ENCODE measurements at places on chromosomes 3 and 15.

GRCh38 chr3:96813820-96814650, at the start of gene EPHA6:
Gene EPHA6 (plus strand): TSS chr3:96814594.
- DNase-seq: no peak

DNA sequence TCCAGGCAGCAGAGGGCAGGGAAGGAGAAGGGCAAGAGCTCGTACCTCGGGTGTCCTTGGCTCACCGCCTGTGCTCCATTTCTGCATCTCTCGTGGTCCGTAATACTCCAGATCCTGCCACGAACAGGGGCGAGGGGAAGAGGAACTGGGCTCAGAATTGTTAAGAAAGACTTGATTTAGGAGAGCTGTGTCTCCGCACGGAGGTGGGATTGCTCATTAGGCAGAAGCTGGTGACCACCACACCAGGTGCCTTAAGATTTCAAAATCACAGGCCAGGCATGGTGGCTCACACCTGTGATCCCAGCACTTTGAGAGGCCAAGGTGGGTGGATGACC, 37.2 kb upstream of the BDH1 start:
- no peak for DNase-seq

DNA sequence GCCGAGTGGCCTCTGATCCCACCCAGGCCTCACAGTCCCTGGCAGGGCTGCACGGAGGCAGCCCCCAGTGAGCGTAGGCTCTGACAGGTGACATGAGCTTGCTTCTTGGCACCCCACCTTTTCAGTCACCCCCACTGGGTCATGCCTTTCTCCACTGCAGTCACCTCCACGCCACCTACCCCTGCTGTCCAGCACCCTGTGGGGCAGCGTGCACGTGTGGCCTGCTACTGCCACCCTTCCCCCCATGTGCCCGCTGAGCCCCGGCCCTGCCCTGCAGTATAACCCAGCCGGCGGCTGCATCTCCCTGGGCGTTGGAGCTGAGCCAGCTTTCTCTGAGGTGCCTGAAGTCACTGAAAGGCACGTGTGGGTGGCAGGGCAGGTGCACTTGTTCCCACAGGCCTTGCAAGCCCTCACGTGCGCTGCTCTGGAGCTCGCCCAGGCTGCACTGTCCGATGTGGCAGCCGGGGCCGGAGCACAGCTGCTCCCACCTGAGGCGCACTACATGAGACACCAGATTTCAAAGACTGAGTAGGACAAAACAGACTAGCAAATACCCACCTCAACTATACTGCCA, 65.6 kb downstream of the NIPA2 start:
- DNase-seq: no peak

DNA sequence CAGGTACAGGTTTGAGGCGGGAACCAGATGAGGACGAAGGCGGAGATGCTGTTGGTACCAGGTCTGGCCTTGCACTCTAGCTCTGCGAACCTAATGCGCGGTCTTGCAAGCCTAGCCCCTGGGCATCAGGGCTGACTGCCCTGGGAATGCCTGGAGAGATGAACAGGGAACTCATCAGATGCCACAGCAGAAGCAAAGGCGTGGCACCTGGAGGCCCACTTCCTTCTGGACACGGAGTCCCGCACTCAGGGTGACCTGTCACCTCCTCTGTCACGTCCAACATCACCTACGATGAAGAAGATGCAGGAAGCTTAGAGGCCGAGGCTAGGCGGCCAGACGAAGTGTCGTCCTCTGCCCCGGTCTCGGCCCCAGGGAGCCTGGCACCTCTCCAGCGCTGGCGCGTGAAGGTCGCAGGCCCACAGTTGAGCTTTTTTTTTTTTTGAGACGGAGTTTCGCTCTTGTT, 9.4 kb downstream of the RPLP1 start:
- DNase-seq: no peak

DNA sequence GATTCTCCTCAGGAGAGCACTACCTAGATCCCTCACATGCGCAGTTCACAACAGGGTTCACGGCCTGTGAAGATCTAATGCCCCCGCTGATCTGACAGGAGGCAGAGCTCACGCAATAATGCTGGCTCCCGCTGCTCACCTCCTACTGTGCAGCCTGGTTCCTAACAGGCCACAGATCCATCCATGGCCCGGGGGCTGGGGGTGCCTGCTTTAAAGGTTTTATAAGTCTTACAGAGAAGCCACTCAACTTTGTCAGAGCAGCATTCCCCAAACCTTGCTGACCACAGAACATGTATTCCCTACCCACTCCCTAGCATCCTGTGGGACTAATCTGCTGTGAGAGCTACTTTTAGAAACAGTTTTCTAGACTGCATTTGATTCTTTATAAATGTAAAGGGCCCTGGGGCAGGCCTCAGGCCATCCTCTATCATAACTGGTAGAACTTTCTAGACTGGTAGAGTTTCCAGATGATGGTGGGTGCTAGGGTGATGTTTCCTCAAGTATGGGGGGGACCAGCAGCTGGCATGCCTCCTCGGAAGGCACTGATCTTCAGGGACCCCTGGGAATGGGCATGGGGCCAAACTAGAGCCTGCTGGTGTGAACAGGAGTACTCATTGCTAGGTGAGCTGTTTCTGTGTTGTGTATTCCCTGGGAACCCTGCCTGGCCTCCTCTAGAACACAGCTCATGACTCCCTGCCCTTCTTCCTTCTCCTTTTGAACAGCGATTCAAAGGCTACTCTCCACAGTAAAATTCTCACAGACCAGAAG, 25.7 kb upstream of the RAD18 start:
- no peak for DNase-seq

- no peak for DNase-seq
Observed at GRCh38 chr3:23835802-23836201, 30.0 kb downstream of the UBE2E1 start.

DNA sequence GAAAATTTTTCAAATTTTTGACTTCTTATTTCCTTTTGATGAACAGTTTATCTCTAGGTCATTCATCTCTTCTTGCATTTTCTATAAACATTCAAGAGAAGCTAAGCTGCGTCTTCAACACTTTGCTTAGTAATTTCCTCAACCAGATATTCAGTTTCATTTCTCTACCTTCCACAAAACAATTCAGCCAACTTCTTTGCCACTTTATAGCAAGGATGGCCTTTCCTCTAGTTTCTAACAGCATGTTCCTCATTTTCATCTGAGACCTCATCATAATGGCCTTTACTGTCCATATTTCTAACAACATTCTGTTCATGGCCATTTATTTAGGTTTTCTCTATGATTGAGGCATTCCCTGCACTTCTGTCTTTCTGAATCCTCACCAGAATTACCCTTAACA, 90.0 kb downstream of the ARIH1 start:
- no peak for DNase-seq

- no peak for DNase-seq
Observed at GRCh38 chr3:48493203-48493501, 10.8 kb downstream of the SHISA5 start.

DNA sequence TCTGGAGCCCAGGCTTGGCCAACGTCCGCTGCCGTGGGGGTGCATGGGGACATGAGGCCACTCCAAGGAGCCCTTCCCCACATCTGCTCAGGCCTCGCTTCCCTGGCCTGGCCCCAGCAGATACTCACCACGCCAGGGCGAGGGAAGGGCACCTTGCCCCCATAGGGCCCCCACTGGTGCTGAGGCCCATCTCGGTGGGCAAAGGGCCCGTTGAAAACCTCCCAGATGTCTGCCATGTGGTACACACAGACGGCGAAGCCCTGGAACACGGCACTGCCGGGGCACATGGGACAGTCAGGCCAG, 4.7 kb downstream of the SEMA3G start:
- DNase-seq: no peak

DNA sequence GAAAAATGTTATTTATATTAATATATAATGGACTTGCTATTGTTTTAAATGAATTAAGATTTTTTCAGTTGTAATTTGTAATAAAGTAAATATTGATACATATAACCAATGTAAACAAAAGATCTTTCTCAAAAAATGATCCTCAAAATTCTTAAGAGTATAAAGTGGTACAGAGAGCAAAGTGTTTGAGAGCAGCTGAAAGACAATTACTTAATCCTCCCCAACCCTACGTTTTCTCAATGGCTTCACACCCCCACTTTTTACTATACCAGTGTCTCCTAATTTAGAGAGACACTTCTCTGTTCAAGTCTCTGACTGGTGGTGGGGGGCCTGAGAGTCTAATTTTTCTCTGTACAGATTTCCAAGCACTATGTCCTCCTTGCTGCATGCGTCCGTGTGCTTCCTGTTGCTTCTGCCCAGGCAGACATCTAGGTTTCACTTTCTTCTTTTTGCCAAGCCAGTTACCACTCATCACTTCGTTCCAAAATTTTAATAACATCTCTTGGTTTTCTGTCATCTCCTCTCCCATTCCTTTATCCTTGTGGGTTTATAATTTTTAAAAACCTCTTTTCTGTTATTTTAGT, 276.3 kb upstream of the DNAJC19 start:
- no peak for DNase-seq

DNA sequence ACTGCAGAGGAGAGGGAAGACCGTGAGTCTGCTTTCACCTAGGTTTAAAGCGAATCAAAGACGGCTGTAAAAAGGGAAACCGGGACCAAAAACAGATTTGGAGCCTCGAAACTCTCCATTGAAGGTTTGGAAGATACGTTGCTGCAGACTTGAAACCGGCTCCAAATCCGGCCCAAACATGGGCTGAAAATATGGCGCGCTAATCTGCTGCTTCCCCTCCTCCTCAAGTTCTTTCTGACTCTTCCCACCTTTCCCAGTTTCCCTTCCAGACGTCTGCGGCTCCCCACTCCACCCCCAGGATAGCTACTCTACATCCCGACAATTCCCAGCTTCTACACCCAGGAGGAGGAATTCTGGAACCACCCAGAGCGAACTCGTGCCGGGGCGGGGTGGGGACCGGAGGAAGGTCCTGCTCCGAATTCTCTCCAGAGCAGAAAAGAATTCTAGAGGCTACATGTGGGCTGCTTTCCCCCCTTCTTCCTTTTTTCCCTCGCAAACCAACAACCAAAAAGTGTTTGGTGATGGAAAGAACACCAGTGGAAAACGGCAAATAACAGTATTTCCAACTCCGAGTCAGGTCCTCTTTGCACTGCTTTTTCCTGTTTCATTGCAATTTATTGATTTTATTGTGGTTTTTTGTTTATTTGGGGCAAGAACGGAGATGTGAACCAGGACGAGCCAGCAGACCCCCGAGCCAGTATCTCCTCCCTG, 8.5 kb downstream of the EOMES start:
- no peak for DNase-seq

- DNase-seq: no peak
Observed at GRCh38 chr3:45817831-45818522, 21.6 kb upstream of the SLC6A20 start.

DNA sequence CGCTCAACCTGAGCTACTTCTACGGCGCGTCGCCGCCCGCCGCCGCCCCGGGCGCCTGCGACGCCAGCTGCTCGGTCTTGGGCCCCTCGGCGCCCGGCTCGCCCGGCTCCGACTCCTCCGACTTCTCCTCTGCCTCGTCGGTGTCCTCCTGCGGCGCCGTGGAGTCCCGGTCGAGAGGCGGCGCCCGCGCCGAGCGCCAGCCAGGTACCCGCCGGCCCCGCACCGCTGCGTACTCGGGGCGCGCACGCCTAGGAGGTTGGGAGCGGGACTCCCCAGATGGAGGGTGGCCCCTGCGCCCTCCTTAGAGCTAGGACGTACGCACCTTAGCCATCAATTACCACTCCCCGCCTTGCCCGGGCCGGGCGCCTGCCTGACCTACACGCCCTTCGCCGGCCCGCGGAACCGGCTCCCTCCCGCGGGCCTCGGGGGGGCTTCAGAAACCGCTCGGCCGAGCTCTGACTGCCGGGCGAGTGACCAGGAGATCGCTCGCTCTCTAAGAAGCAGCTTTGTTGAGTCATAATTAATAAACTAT, 466 bp downstream of the NFKBIZ start:
- peak; percentile 63 for DNase-seq

- peak; percentile 12 for DNase-seq
Observed at GRCh38 chr3:58034738-58035523, 26.7 kb downstream of the FLNB start.

DNA sequence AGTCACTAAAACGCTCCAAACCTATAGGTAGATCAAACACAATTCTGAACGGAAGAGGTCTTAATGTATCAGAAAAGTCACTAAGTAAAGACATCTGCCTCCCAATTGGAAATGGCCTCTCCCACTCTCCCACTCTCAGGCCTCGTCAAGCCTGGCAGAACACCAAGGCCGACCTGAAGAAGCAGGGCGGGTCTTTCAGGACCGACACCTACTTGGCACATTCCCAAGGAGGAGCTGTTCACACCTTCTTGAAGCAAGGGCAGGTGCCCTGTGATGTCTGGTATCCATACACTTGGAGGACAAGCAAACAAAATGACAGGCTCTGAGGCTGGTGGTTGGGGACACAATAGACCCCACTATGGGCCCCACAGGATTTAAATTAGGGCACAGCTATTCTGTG, 30.0 kb downstream of the XXYLT1 start:
- DNase-seq: no peak

DNA sequence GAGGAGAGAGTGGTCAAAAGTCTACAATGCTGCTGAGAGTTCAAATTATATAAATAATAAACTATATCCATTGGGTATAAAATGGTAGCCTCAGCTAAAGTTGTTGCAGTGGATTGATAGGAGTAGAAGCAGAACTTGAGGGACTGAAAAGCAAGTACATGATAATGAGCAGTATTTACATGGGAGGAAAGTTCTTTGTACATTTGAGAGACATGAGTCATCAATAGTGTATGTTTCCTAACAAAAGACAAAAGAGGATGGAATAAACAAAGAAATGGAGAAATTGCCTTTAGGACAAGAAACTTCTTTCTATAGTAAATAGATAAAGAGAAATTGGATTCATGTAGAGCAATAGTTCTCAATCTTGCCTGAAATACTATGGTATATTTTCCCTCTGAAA, 110.0 kb upstream of the PLSCR5 start:
- no peak for DNase-seq

GRCh38 chr3:122405015-122405414, 10.8 kb downstream of the WDR5B start:
- DNase-seq: no peak

DNA sequence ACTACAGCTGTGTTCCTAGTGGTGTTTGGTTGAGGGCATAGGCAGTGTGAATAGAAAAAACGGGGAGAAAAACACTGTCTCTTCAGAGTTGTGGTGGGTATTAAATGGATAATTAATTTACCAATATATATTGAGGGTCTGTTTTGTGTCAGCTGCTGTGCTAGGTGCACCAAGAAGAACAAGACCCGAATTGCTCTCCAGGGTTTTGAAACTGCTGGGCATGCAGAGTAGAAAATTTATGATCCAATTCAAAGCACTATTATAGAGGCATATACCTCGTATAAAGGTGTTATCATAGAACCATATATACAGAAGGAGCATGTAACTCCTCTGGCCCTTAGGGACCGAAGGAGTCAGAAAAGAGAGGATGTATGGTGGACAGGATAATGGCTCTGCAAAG, 1.6 kb upstream of the NMD3 start:
- no peak for DNase-seq

DNA sequence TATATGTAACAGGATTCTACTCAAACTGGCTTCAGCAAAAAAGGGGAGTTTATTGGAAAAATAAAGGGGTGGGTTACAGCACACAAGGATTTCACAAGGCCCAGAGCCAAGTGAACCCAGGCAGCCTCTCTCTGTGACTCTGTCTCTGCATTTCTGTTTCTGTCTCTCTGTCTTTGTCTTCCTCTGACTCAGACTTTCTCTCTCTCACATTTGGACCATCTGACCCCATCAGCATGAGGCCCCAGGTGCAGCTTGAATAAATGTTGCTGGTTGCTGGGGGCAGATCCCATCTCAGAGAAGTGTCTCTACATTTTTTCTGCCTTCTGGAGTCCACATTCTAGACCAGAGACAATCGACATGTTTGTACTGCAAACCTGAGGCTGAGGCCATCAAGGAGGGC, 45.0 kb downstream of the RPLP1 start:
- DNase-seq: no peak

All from stimulated activated CD4-positive, alpha-beta T cell treated with anti-CD3 and anti-CD28 coated beads, Interleukin-4, amount 100 ng/mL, for 1 hour (primary cell).